ENCODE measurements at places on chromosomes 2 and 18. TPM values are rescaled to one million over a fixed set of nuclear protein-coding genes. Genes with fewer than 3 reads are reported as not detected.

GRCh38 chr2:39154944-39155343, 34.1 kb upstream of the SOS1 start:
- no peak for DNase-seq

DAPL1 gene
- 37.6 TPM for polyA plus RNA-seq

CPS1 gene
- 6.1 TPM for polyA plus RNA-seq

DNA sequence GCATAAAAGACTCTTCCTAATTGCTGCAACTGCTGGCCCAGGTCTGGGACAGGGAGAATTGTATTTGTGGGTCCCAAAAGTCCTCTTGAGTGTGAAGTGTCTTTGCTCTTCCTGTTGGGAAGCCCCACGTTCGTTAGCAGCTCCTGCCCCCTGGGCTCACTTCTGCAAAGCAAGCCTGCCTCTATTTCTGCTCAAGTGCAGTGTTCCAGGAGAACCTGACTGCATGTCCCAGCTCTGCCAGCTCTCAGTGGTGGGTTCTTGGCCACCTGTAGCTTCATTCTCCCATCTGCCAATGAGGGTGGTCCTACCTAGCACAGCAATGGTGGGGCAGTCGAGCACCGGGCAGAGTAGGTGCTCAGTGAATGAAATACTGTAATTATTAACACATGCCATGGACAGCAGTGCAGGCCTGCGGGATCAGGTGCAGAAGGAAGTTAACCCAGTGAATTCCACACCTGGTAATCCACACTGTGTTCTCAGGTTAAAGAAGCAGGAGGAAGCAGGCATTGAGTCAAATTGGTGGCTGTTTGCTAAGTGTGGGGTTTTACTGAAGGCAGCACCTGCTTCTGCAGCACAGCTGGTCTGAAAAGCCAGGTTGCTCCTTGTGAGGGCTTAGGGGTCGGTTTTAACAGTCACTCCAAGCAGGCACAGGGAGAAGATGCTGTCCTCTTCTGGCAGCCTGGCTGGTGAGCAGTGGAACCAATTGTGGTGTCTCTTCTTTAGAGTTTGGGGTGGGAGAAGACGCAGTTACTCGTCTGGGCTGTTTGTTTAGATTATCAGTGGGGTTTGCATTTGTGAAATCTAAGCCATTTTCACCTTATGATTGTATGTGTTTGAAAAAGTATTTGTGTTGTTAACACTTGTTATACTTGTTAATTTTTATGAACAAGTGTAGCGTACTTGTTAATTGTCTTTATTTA, 54.3 kb downstream of the DGKD start:
- no peak for DNase-seq

GRCh38 chr2:72954376-72955227, 37.3 kb downstream of the EMX1 start:
- no peak for DNase-seq

DNA sequence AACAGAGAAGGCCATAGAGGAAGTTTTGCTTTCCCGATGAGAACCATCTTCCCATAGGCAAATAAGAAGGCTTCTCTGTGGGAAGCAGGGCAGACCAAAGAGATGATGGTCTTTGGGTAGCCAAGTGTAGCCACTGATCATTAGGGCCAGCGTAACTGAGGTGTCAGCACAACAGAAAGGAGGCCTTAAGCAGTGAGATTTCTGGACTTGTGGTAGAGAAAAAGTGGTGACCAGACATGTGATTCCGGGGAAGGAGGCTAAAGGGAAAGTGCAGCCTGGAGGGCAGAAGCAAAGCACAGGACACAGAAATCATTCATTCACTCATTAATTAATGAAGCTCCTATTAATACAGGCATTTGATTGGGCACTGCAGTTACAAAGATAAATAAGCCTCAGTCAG, 15.4 kb downstream of the EVA1A start:
- no peak for DNase-seq

- no peak for DNase-seq
These were observed 220.1 kb downstream of the IRS1 start for GRCh38 chr2:226579519-226579918.

MYOM1 gene
- 8.3 TPM for polyA plus RNA-seq

- no peak for DNase-seq
These were observed 87.9 kb downstream of the PXDN start for GRCh38 chr2:1656326-1656960.

DNA sequence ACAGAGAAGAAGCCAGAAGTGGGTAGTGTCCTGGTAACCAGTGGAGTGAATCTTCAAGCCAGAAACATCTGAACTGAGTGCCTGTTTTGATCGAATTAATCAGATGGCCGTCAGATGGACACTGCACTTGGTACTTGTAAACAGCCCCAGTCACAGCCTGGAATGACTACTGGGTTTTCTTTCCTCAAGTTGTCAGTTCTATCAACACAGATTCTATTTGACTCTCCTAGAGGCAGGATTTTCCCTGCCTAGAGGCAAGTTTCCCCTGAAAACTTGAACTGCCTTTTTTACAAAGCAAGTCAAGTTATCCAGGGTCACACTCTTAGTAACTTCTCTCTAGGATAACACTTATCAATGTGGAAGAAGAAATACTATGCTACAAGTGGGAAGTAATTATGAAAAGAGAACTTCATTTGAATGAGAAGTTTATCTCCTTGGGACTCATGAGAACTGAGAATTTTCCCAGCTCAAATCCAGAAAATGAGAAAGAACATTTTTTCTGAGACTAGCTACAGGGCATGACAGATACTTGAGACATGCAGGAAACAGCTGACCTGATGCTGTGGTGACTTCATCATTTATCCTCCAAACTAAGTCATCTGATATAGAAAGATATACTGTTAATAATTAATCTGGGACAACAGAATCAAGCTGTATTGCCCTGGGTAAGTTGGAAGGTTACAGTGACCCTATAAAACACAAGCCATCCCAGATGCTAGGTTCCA, 36.0 kb downstream of the SULT1C2 start:
- DNase-seq = no peak

DNA sequence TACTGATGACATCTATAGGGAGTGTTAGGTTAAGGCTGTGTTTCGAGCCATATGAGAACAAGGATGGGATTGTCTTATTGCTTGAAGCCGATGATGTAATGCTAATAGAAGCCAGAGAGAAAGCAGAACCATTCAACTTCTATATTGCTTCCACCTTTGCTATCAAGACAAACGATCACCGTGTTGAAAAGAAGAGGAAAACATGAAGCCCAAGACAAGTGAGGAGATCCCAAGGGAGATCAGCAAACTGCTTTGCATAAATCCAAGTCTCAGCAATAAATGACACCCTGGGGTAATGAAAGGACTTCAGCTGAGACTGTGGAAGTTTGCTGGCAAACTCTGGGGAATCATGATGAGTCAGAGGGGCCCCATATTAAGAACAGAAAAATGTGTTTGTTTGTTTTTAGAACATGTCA, 206.2 kb downstream of the NCKAP5 start:
- DNase-seq = no peak

VWC2L gene
- polyA plus RNA-seq = 0.18 TPM

KCMF1 gene
- 56.8 TPM for polyA plus RNA-seq

DNA sequence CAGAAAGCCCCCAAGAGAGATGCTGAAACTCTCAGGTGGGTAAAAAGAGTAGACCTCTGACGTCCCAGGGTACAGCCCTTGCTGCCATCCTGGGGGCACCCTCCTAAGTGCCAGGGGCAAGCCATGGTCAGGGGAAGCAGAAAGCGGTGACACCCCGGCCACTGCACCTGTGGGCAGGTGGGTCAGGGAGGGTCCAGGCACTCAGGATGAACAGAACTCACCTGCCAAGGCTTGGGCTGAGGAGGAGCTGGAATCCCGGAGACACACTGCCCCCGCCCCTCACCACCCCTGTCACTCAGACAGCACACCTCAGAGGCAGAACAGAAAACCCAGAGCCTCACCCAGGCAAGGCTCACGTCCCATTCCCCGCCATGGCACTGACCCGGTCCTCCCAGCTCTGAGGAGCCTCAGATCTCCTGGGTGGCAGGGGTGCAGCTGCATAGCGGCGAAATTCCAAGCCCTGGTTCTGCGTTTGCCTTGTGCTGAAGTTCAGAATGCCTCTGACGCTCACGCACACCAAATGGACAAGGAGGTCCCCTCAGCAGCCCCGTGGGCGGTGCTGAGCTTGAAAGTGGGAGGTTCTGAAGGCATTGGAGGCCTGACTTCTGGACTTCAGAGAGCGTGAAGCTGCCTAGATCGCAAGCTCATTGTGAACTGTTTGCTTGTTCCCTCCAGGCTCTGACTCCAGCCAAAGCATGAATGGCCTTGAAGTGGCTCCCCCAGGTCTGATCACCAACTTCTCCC, 4.3 kb downstream of the GPR17 start:
- DNase-seq = no peak

- no peak for DNase-seq
These were observed 121.8 kb downstream of the PLB1 start for GRCh38 chr2:28617502-28618184.
